ENCODE measurements at places on chromosomes 5 and 9.

DNA sequence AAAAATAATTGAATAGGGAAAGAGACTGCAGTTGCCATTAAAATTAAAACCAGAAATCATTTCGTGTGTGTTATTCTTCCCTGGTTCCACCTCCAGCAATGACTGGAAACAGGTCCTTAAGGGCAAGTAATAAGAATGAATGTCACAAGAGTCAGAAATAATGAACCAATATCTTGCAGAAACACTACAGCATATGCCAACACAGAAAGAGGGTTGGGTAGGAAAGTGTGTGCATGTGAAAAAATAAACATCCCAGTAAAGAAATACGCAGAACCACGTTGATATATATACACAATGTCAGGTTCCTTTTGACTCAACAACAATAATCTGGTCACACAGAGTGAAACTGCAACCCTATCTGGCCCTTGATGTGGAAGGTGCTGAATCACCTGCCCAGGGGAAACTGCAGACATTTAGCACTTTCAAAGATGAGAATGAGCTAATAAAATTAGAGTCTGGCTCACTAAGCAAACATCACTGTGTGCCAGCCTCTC is 15.0 kb downstream of the HMHB1 start:
- peak; percentile 64 for DNase-seq

DNA sequence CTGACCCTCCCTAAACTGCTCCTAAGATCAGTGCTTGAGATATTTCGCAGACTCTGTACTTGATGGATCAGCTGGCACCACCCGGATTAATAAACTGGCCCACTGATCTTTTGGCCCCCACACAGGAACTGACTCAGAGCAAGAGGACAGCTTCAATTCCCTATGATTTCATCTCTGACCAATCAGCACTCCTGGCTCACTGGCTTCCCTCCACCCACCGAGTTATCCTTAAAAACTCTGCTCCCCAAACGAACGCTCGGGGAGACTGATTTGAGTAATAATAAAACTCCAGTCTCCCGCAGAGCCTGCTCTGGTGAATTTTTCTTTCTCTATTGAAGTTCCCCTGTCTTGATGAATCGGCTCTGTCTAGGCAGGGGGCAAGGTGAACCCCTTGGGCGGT is 36.5 kb upstream of the CD180 start:
- DNase-seq = no peak

- no peak for DNase-seq
Observed at GRCh38 chr5:80955082-80955590, 5.0 kb upstream of the RASGRF2 start.

DNA sequence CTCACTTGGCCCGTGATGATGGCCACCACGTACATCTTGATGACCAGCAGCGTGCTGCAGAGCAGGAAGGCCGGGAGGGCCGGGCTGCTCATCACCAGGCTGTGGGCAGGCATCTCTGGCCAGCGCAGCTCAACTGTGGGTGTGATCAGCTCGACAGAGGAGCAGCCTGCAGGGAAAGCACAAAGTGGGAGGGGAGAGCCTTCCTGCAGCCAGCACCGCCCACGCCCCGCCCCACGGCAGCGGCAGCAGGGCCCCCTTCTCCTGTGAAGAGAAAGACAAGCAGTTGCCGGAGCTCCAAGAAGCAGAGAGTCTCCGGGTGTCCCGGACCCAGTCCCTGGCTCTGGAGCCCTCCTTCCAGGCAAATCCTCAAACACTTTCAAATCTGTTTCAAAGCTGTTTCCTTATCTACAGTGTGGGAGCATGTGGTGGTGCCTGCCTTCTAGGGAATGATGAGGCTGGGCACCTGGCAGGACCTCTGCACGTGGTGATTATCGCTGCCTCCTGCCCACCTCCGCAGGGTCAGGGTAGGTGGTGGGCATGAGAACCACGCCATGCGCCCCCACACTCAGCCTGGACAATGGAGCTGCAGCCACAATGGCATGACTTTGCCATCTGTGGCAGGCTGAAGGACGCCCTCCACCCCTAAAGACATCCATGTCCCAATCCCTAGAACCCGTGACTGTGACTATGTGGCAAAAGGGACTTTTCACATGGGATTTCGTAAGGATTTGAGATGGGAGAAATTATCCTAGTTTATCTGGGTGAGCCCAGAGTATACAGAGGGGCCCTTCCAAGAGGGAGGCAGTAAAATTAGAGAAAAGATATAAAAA is at the start of gene PTGES:
Gene PTGES (minus strand): TSS at position 143 of the 830 bp plus-strand sequence. CDS start 30 bp downstream, at position 113.
- DNase-seq = peak; percentile 14

- DNase-seq = no peak
Observed at GRCh38 chr9:29750062-29750461, 2176.8 kb upstream of the C9orf72 start.

- no peak for DNase-seq
Observed at GRCh38 chr5:135241536-135241935, 157.5 kb downstream of the MACROH2A1 start.

- DNase-seq = peak; percentile 23
Observed at GRCh38 chr5:170986598-170986997, 124.8 kb downstream of the RANBP17 start.

- DNase-seq = no peak
Observed at GRCh38 chr5:5080790-5081189, 59.3 kb upstream of the ADAMTS16 start.

- DNase-seq = no peak
Observed at GRCh38 chr9:32725066-32725860, 58.1 kb upstream of the TMEM215 start.

GRCh38 chr5:123787635-123788034 is 275.7 kb downstream of the CSNK1G3 start:
- DNase-seq = no peak

GRCh38 chr9:109107402-109108240 is 12.1 kb downstream of the TMEM245 start:
- no peak for DNase-seq

DNA sequence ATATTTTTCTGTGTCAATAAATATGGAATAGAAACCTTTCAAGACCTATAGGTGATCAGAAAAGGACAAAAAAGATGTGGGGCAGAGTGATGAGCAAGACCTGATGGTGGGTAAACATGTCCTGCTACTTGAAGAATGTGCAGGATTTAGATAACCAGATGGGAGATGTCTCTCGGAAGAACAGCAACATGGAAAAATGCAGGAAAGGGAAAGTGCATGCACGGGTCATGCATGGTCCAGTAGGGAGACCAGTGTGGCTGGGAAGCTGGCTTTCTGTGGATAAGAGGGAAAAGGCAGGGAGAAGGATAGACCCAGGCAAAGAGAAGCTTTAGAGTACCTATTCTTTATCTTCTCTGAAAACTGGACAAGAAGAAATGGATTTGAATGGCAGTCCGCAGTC is 7.1 kb upstream of the CAST start:
- DNase-seq = no peak

DNA sequence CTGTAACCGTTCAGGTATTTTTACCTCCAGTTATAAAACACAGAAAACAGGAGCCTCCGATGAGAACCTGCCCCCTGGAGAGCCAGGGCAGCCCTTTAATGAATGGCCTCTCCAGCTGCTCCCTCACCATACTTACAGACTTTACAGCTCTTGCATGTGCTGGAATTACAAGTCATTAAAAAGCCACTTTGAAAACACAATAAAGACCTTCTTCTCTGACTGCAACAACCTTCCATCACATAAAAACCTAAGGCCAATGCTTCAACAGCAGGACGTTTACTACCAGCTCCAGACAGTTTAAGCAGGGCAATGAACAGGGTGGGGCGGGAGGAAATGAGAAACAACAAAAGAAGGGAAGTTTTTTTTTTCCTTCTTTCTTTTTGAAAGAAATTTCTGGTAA is 213.8 kb downstream of the MLLT3 start:
- DNase-seq = no peak

DNA sequence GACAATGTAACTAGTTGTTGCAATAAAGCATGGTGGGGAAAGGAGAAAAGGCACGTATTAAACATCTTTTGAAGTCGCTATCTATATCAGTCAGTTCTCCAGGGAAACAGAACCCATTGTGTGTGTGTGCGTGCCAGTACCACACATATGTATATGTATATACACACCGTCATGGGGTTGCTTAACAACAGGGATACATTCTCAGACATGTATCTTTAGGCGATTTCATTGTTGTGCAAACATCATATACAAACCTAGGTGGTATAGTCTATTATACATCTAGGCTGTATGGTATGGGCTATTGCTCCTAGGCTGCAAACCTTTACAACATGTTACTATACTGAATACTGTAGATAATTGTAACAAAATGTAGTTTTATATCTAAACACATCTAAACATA is 2.3 kb downstream of the CDKN2B-AS1 start:
- DNase-seq = no peak

- DNase-seq = peak; percentile 51
Observed at GRCh38 chr5:177071666-177072385, 14.9 kb upstream of the FGFR4 start.

DNA sequence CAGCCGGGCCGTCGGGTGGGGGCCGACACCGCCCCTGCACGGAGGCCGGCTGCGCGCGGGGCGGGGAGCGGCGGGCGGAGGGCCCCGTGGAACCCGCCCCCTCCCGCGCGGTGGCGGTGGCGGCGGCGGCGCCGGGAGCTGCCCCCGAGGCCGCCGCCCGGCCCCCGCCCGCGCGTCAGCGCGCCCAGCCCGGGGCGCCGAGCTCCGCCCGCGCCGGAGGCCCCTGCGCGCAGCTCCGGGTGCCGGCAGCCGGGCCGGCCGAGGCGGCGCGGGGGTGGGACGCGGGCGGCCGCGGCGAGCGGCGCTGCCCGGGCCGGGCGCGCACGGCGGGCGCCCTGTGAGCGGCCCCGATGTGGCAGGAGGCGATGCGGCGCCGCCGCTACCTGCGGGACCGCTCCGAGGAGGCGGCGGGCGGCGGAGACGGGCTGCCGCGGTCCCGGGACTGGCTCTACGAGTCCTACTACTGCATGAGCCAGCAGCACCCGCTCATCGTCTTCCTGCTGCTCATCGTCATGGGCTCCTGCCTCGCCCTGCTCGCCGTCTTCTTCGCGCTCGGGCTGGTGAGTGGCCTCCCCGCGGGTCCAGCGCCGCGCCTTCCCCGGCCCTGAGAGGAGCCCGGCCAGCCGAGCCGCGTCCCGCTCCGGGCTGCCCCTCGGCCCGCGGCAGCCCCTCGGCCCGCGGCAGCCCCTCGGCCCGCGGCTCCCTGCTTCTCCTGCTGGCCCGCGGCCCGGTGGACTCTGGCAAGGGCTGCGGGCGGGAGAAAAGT is at the start of gene ADCY2:
Gene ADCY2 (plus strand): TSS at position 192 of the 766 bp plus-strand sequence. CDS start 159 bp downstream, at position 351.
- no peak for DNase-seq

- no peak for DNase-seq
Observed at GRCh38 chr5:124677374-124678351, 68.8 kb downstream of the ZNF608 start.

DNA sequence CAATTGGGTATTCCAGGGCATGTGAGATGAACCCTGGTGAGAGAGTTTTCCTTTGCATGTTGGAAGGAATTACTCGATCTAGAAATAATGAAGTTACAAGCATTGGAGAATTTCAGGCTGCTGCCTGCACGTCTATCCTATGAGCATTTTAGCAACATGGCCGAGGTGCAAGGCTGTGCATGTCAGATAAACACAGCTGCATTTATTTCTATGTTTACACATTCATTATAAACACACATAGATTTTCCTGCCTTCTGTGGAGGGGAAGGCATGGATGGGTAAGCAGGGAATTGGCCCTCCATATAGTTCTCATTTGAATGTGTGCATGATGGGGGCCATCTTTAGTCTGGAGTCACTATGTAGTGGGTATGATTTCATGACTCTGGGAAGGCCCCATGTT is 42.3 kb downstream of the AOPEP start:
- no peak for DNase-seq

GRCh38 chr9:13083963-13084528 is 195.4 kb downstream of the MPDZ start:
- no peak for DNase-seq

DNA sequence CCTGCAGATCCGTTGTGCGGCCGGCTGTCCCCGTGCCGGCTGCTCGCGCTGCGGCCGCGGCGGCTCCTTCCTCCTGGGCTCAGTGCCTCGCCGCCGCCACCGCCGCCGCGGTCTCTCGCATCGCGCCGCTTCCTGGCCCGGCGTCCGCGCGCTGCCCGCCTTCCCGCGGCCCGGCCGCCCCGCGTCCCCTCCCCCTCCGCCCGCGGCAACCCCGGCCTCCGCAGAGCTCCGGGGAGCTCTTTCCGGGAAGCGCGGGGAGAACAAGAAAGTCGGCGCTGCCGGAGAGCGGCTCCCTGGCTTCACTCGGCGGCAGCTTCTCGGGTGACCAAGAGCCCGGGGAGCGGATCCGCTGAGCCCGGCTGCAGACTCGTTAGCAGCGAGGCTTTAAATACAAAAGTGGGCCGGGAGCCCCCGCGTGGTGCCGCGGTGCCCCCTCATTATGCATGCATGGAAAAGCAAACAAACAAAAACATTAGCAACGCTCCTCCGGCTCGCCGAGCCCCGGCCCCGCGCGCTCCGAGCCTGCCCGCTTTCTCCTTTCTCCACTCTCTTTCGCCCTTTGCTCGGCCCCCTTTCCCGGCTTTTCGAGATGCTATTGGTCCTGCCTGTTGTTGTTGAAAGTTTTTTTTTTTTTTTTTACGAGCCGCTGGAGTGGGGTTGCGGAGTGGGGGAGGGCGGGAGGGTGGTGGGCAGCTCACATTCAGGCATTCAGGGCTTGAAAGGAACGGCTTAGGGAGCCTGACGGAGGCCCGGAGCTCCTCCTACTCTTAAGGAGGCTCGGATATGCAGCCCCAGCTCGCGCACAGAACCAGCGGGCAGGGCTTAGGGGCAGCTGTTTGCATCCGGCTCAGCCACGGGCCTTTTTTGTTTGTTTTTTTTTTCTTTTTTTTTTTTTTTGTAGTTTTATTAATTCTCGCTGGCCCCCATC is at the start of gene GAS1:
Gene GAS1 (minus strand): TSS at position 361 of the 928 bp plus-strand sequence. CDS start 727 bp downstream, outside the sequence.
- DNase-seq = peak; percentile 6

GRCh38 chr5:120365656-120366446 is 98.2 kb upstream of the PRR16 start:
- DNase-seq = no peak

DNA sequence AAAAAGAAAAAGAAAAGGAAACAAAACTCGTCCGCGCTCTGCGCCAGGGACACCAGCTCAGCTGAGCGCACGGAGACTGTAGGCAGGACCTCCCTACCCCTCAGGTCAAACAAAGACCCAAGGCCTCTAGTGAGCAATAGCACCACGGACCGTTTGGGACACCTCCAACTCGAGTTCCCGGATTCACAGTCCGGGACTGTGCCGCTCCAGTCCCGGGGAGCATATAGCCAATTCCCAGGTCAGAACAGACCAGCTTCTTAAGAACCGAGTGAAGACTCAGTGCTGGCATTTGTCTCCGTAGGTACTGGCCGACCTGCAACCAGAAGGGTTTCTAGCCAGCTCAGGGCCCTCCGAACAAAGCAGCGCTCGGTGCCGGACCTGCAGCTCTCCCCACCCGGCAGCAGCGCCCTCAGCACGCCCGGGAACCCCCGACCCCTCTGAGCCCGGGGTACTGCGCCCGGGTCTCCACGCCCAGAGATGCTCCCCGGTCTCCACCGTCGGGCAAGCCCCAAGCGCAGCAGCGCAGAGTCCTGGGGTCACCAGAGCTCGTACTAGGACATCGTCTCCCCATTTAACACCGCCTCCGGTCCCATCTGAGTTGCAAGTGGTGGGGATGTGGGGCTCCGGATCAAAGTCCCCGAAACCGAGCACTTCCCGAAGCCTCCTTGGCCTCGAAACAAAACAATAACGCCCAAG is 591 bp downstream of the ABCA1 start:
- DNase-seq = no peak

GRCh38 chr9:84031534-84031933 is 50.9 kb downstream of the RMI1 start:
- DNase-seq = no peak

- no peak for DNase-seq
Observed at GRCh38 chr5:145293716-145294115, 541.4 kb downstream of the PRELID2 start.
